ENCODE measurements at places on chromosomes 6 and 20. TPM values are rescaled to one million over a fixed set of nuclear protein-coding genes. Genes with fewer than 3 reads are reported as not detected.

ARMH2 gene
- total RNA-seq = not detected

ZKSCAN3 gene
- 6.8 TPM for total RNA-seq

HMGCLL1 gene
- 4.8 TPM for total RNA-seq

DNA sequence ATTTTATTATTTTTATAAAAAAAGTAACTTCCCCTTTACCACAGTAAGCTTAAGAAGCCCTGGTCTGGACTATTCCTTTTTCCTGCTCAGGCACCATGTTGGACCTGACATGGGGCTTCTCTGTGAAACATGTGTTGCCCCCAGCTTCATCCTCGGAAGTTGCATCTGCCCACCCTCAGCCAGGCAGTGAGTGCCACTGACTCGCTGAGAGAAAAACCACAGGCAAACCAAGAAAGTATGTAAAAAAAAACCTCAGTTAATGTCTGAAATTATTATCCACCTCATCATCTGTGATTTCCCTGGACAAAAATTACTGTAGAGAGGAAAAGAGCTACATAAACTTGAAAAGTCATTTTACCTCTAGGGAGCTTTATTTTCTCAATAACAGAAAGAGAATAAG is 109.9 kb upstream of the MCHR2 start:
- no peak overlapping the region for H3K4me3 ChIP-seq
- H3K4me1 ChIP-seq = no peaks in the 10 kb centered on the region
- DNase-seq = no peak
- peaks cover 4% of the 10 kb centered on the region for H3K27me3 ChIP-seq
- H3K36me3 ChIP-seq = no peaks in the 10 kb centered on the region

DNA sequence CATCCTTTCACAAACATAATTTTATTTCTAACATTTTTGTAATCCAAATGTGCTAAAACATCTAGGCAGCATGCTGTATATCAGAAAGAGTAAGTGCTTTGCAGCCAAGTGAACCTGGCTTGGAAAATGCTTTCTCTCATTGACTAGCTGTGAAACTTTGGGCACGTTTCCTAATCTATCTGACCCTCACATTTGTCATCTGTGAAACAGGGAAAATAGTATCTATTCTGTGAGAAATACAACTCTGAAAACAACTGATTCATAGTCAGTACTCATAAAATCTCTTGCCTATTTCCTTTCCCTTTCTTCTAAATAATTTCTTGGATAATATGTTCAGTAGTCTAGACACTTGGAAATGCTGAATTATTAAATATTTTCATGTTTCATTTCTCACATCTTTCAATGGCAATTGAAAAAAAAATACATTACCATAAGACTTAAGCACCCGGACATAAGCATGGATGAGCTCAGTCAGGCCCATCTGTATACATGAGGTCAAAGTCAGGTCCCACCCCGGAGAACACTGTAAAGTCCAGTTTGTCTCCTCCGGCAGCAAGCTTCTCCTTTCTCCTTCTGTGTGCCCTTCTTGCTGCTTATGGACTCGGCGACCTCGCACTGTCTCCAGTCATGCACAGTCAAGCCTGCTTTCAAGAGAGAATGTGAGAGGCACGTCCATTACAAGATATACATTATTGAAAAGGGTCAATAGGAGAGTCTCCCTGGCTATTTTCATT is 455.0 kb upstream of the SOX4 start:
- H3K4me3 ChIP-seq = no peak overlapping the region
- peaks cover 33% of the 10 kb centered on the region for H3K4me1 ChIP-seq
- peak; percentile 8 for DNase-seq
- no peaks in the 10 kb centered on the region for H3K27me3 ChIP-seq
- no peaks in the 10 kb centered on the region for H3K36me3 ChIP-seq

DNA sequence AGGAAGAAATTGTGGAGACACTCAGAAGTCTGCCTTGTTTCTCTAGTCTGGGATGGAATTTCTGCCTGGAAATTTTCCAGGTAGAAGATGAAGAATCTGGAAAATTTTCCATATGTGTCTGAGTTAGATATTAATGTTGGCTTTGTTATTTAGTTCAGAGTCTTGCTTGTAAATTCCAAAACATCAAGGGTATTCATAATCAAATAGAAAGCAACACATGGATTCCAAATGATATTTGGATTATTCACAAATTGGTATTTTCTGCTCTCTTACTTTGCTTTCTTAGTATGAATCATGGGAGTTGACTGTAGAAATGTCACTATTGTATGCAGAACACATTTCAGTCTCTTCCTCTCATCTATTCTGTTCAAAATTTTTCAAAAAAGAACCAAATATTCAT is 116.0 kb downstream of the GRIK2 start:
- H3K4me1 ChIP-seq = no peaks in the 10 kb centered on the region
- H3K27me3 ChIP-seq = no peaks in the 10 kb centered on the region
- H3K27ac ChIP-seq = no peak overlapping the region
- no peaks in the 10 kb centered on the region for H3K36me3 ChIP-seq
- no peak for DNase-seq
- H3K4me3 ChIP-seq = no peak overlapping the region

DNA sequence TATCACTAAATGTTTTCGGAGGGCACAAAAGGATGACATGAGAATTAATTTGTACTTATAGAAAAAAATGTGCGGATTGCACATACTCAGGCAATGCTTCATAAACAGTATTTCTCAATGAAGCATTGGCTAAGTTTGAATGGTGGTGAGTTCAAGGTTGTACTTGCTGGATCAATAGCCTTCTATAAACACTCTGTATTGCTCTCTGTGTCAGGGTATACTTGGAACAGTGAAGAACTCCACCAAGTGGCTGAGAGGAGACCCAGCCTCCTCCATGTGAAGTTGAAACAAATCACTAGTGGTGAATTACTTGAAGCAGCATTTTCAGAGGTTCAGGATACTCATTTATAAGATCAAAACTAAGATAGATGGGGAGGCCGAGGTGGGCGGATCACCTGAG is 360.6 kb downstream of the RIMS1 start:
- H3K27me3 ChIP-seq = no peaks in the 10 kb centered on the region
- H3K27ac ChIP-seq = no peak overlapping the region
- H3K36me3 ChIP-seq = no peaks in the 10 kb centered on the region
- H3K4me1 ChIP-seq = no peaks in the 10 kb centered on the region

DNA sequence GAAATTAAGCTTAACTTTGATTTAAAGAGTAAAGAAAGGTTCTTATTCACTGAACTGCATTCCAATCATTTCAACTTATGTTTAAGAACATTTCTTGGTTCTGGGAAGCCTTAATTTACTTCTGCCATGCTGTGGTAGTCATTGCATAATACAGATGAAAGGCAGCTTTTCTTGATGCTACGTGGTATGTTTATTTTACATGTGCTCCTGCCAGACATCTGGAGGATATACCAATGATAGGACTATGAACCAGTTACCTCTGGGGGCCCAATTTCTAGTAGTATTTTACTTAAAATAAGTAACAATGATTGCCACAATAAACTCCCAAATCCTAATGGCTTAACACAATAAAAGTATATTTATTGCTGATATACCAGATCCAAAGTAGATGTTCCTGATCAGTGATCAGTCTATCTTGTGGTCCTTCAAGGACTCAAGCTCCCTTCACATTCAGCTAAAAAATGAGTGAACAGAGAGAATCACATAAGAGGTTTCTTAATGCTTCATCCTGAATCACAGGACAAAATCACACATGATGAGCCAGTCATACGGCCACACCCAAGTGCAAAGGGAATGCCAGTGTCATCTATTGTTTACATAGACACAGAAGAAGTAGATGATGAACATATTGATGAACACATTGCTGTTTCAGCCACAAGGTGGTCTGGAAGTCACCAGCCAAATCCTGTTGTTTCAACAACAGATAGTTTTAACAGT is 56.5 kb upstream of the CCN2 start:
- no peaks in the 10 kb centered on the region for H3K36me3 ChIP-seq
- H3K4me3 ChIP-seq = no peak overlapping the region
- peak overlapping the region; percentile 4 for H3K27ac ChIP-seq
- H3K4me1 ChIP-seq = peaks cover 19% of the 10 kb centered on the region
- no peak for DNase-seq
- H3K27me3 ChIP-seq = no peaks in the 10 kb centered on the region

GRCh38 chr20:56467968-56468315 is 485 bp upstream of the RTF2 start:
- H3K36me3 ChIP-seq = no peaks in the 10 kb centered on the region
- H3K27ac ChIP-seq = peak overlapping the region; percentile 78
- H3K27me3 ChIP-seq = no peaks in the 10 kb centered on the region
- peaks cover 9% of the 10 kb centered on the region for H3K4me1 ChIP-seq

DNA sequence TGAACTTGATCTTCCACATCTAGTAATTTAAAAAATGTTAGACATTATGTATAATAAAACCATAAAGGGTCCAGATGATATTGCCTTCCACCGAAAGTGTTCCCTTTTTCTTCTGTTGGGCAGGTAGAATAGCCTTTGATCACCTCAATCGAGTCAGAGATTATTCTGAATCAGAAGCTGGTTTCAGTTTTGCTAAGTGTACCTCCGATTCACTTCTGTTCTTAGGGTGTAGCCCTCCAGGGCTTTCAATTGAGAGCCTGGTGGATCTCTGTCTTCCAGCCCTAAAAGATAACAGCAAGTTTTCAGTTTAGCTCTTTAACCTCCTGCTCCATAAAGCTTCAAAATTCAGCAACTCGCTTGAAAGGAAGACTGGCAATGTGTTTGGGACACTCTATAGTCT is 21.1 kb upstream of the AIG1 start:
- no peaks in the 10 kb centered on the region for H3K4me1 ChIP-seq
- no peaks in the 10 kb centered on the region for H3K27me3 ChIP-seq
- no peaks in the 10 kb centered on the region for H3K36me3 ChIP-seq
- no peak overlapping the region for H3K27ac ChIP-seq

DNA sequence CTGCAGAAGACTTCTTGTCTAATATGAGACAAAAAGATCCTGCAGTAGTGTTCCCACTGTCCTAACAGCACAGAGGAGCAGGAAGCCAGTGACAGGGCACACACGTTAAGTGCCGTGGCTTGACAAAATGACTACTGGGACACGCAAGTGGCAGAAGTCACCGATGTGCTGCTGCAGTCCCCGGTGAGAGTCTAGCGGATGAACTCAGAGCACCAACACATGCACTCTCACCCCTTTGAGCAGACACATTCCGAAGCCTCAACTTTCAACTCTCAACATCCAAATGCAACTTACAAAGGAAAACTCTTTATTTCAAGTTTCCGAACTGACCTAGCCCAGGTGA is 898 bp downstream of the LAMA4 start:
- peaks cover 8% of the 10 kb centered on the region for H3K4me1 ChIP-seq
- H3K27me3 ChIP-seq = peaks cover 18% of the 10 kb centered on the region
- H3K36me3 ChIP-seq = no peaks in the 10 kb centered on the region
- no peak for DNase-seq
- peak overlapping the region; percentile 83 for H3K27ac ChIP-seq
- H3K4me3 ChIP-seq = peak overlapping the region; percentile 52

DNA sequence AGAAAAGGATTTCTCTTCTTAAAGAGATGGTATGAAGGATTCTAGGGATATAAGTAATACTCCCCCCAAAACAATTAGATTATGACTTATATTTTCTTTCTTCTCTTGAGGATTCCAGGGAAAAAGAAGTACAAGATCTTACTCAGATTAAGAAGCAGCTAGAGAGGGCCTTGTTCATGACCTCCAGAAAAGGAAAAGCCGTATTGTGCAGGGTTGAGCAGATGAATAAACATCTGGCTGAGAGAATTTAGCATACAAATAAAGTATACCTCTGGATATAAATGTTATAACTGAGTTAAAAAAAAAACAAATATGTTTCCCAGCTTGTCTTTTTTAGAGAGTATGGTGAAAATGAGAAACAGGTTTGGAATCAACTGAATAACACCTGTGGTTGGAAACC is 11.3 kb downstream of the MYO6 start:
- H3K27ac ChIP-seq = peak overlapping the region; percentile 1
- no peaks in the 10 kb centered on the region for H3K36me3 ChIP-seq
- no peak for DNase-seq
- H3K4me3 ChIP-seq = no peak overlapping the region
- H3K4me1 ChIP-seq = peaks cover 22% of the 10 kb centered on the region

DNA sequence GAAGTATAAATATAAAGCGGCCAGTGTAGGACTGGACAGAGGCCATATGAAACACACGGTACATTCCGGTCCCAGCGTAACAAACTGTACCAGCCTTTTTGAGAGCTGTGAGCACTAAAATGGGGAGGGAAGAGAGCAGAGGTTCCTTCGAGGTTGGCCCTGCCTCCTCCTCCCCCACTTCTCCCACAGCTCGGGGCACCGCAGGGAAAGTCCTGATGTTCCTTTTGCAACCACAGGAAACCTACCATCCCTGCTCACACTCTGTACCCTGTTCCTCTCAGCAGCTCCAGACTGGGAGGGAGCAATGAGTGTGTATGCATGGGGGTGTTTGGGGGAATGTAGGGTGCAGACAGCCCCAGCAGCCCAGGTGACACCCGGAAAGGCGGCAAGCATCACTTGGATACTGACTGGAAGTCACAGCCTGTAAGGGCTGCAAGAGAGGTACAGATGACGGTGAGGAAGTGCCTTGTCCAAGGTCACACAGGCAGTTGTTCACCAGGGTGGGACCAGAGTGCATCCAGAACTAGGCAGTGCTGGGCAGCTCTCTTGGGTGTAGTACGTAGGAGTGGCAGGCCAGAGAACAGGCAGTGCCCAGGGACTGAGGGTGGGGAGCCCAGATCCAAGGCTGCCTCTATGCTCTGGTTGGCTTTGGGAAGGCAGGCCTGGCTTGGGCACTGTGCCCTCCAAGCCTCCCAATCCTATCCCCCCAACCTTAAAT is 11.0 kb upstream of the ARMC12 start:
- H3K27me3 ChIP-seq = no peaks in the 10 kb centered on the region
- peaks cover 80% of the 10 kb centered on the region for H3K4me1 ChIP-seq
- H3K27ac ChIP-seq = peak overlapping the region; percentile 100
- H3K4me3 ChIP-seq = no peak overlapping the region
- DNase-seq = peak; percentile 54
- H3K36me3 ChIP-seq = no peaks in the 10 kb centered on the region

- DNase-seq = no peak
- H3K4me1 ChIP-seq = no peaks in the 10 kb centered on the region
- no peaks in the 10 kb centered on the region for H3K36me3 ChIP-seq
- no peaks in the 10 kb centered on the region for H3K27me3 ChIP-seq
- no peak overlapping the region for H3K4me3 ChIP-seq
- H3K27ac ChIP-seq = no peak overlapping the region
Observed at GRCh38 chr20:48352628-48353027, 475.2 kb downstream of the PREX1 start.

DNA sequence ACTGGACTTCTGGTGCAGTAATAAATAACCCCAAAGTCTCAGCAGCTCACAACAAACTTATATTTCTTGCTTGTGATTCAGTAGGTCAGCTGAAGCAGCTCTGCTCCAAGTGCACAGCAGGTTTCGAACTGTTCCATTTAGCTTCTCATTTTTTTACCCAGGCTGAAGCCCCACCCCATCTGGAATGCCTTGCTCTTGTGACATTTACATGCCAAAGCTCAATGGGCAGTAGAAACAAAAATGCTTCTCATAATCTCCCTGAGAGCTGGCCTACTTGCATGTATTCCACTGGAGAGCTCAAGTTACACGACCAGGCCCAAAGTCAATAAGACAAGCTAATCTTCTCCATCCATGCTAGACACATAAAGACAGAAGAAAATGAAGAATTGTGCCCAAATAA is 165.2 kb downstream of the HAO1 start:
- no peaks in the 10 kb centered on the region for H3K27me3 ChIP-seq
- H3K4me3 ChIP-seq = no peak overlapping the region
- no peak for DNase-seq
- no peaks in the 10 kb centered on the region for H3K4me1 ChIP-seq
- H3K36me3 ChIP-seq = no peaks in the 10 kb centered on the region

- no peaks in the 10 kb centered on the region for H3K36me3 ChIP-seq
- no peaks in the 10 kb centered on the region for H3K4me1 ChIP-seq
- no peak overlapping the region for H3K4me3 ChIP-seq
- DNase-seq = no peak
- H3K27ac ChIP-seq = no peak overlapping the region
Observed at GRCh38 chr6:95081231-95081630, 496.1 kb upstream of the MANEA start.
